Cerebellum (tissue), 4 donors: ENCODE measurements at places on chromosomes 16 and 17.

DNA sequence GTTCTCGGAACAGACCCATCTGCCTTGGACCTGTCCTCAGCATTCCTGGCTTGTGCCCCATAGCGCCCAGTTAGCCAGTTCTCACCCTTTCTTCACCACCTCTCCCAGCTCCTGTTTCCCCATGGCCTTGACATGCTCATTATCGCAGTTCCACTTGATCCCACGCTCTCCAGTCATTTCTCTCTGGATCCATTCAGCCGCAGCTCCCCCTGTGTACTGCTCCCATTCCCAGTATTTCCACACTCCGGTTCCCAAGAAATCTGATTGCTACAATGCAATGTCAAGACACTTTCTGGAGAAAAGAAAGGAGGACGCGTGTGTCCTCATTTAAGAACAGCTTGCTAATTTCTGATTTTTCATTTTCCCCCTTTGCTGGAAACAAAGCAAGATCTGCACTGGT lies 55.4 kb downstream of the TMEM186 start:
- no peak for DNase-seq

GRCh38 chr17:43667506-43667905 lies 5.8 kb upstream of the MEOX1 start:
- no peak for DNase-seq

DNA sequence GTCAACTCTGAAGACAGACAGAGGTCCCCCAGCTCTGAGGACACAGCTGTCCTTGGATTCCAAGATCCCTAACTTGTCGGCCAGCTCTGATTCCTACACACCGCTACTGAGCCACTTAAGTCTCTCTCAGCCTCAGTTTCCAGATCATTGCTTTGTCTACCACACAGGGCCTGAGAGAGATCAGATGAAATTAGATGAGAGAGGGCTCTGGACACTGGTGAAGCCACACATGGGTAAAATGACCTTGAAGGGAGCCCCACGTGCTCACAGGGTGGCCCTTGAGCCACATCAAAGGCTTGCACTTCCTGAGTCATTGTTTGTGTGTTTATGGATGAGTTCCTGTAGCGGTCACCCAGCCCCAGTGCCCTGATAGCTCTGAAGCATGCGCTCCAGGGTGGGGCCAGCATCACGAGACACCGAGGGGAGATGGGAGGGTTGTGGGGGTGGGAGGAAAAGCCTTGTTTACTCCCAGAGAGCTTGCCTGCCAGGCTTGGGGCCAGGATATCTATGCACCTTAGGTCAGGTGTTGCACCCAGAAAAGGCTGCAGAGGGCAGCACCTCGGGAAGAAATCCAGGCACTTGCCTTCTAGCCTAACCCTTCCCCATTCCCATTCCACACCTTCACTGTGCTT lies 32.7 kb upstream of the SLC6A2 start:
- no peak for DNase-seq

DNA sequence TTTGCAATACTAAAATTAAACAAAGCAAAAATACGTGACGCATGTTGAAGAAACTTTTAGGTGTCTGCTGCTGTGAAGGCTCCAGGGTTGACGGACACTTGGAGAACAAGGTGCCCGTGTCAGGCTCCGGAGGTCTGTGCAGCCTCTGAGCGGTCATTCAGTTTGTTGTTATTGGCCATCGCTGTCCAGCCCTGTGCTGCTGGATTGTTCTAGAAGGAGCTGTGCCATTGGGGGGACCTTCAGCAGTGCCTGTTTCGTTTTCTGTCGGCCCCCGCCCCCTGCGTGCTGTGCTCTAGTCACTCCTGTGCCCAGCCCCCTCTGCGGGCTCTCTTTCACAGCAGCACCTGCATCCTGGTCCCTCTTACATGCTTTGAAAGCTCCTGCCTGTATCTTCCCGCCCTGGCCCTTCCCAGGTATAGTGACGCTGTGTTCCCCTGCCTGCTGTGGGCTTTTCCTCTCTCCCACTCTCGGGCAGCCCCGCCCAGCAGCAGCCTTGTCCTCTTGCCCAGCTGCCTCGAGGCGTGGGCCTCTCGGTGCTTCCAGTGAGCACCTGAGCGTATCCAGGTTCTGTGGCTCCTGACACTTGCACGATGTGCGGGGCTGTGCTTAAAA lies 50.7 kb downstream of the RNF213 start:
- DNase-seq: no peak

DNA sequence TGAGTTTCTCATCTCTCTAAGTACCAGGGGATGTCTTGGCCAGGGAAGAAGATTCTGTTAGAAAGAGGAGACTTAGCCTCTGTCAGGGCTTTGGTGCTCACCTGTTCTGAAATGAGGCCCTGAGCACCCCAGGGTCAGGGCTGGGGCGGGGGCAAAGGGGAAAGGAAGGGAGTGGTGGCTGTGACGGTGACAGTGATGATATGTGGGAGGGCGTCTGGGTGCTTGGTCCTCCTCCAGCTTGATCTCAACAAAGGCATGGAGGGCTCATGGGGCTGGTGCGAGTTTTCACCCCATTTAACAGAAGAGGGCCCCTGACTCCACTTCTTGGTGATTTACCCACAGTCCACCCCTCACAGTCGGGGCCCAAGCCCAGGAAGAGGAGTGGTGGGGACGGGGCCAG lies 15.1 kb downstream of the SOX8 start:
- DNase-seq: no peak

DNA sequence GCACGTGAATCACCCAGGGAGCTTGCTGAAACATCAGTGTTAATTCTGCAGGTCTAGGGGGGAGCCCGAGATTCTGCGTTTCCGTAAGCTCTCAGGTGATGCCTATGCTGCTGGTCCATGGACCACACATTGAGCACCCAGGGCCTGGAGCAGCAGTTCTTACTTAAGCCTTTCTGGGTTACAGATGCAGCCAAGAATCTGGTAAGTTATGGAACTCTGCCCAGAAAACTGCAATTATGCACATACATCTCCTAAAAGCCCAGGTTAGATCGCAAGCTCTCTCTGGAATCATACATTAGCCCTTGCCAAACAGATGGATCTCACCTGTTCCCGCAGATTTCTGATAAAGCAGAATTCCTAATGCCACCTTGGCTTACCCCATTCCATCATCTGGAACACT lies 265.9 kb upstream of the SALL1 start:
- no peak for DNase-seq

DNA sequence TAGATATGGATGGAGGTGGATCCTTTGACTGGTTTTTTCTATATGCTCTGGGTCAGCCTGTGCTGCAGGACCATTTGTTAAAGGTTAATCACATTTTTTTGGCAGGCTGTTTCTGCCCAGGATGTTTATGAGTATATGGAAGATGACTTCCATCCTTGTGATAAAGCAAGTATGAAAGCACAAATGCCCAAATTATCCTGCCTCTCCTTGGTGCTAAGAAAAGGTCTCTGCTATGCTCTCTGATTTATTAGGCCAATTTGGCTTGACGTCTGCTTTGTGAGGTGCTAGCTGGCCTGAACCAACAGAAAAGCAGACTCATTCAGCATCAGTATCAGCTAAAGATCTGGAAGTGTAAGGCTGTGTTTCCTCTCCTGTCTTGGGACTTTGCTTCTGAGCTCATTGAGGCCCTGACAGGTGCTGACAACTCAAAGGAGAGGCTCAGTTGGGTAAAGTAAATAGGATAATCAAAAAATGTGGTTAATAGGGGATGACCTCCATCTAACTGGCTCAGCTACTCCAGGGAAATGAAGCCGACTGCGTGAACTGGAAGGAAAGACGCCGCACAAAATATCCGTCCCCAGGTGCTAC lies 15.2 kb downstream of the ANKRD40 start:
- no peak for DNase-seq

DNA sequence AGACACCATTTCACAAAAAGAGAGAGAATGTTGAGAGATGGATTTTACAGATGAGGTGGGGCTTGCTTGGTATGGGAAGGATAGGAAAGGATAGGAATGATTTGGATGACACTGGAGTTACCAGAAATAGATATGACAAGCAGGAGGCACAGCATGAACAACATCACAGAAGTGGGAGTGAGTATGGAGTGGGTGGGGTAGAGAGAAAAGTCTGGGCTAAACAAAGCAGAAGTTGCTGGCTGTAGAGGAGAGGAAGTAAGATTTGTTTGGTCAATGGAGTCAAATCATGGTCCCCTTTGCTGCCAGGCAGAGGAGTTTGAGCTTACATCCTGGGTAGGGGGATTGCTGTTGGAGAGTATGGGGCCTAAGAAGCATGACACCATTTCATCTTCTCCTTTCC lies 101.7 kb downstream of the VAT1L start:
- DNase-seq: no peak

DNA sequence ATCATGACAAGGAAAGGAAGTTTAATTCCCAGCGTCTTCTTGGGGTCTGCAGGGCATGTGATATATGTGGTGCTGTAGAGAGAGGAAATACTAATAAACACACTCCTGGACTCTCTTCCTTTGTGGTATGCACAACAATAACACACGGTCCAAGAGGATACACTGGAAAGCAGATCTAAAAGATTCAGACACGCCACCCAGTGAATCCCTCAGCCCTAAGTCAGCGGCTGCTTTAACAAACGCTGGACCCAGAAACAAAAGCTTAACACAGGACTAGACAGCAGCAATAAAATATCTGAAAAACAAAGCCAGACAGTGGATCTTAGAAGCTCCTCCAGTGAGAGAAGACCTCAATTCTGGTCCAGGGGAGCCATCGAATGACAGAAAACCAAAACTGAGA lies 13.1 kb downstream of the CFAP20 start:
- no peak for DNase-seq

- DNase-seq: no peak
These were observed 23.9 kb upstream of the TNS4 start for GRCh38 chr17:40525294-40525693.

- peak; percentile 96 for DNase-seq
These were observed 59.6 kb downstream of the WSB1 start for GRCh38 chr17:27353461-27354050.

DNA sequence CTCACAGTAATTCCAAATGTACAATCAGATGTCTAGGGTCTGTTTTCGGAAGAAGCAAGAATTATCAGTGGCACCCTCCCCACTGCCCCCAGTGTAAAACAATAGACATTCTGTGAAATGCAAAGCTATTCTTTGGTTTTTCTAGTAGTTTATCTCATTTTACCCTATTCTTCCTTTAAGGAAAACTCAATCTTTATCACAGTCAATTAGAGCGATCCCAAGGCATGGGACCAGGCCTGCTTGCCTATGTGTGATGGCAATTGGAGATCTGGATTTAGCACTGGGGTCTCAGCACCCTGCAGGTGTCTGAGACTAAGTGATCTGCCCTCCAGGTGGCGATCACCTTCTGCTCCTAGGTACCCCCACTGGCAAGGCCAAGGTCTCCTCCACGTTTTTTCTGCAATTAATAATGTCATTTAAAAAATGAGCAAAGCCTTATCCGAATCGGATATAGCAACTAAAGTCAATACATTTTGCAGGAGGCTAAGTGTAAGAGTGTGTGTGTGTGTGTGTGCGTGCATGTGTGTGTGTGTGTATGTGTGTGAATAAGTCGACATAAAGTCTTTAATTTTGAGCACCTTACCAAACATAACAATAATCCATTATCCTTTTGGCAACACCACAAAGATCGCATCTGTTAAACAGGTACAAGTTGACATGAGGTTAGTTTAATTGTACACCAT lies 59.7 kb downstream of the HLF start:
- DNase-seq: no peak

GRCh38 chr16:4869147-4869805 lies 22.0 kb downstream of the UBN1 start:
- DNase-seq: no peak

DNA sequence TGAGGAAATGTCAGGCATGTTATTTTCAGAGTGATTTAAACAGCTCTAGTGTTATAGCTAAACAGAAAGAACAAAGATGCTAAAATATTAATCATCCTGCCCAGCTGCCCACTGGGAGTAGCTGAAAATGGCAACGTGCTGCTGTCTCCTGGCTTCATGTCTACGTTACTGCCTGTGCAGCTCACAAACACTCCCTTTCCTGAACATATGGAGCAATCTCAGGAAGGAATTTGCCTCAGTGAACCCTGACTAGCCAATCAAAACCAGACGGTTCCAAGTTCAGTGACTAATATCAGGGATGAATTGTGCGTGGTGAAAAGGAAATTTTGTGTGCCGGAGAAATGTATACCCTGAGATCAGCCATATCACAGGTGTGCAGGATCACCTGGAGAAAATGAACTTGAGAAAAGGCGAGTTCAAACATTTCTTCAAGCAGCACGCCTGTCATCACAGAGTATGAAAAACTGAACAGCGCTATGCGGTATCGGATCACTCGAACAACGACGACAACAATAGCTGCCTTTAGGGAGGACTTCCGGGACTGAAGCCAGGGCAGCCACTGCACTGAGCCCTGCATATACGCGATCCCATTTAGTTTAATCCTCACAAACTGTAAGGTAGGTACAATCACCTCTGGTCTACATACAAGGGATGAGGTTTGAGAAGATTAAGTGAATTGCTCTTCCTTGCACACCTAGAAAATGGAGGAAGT lies 110.3 kb downstream of the STX8 start:
- DNase-seq: peak; percentile 6

GRCh38 chr17:80023481-80024205 lies 12.0 kb downstream of the TBC1D16 start:
- DNase-seq: peak; percentile 78

- DNase-seq: no peak
These were observed 26.5 kb downstream of the GJD3 start for GRCh38 chr17:40338058-40338457.

- no peak for DNase-seq
These were observed 20.0 kb upstream of the LASP1NB start for GRCh38 chr17:38905375-38905774.

- DNase-seq: no peak
These were observed 9.5 kb downstream of the UTS2R start for GRCh38 chr17:82380860-82381702.

DNA sequence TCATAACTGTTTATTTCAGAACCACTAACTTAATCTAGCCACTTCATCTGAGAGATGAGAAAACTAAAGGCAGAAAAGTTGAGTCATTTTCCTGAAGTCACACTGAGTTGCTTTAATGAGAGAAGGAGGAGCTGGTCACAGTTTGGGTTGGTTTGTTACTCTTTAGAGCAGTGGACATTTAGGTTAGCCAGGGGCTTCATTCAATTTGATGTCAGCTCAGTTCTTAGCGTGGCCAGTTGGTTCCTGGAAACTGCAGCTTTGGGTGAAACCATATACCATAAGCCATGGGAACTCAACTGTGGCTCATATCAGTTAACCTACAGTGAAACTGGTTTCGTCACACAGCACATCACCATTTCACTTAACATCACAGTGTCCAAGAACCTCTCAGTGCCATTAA lies 59.2 kb upstream of the ADORA2B start:
- no peak for DNase-seq

GRCh38 chr17:74016461-74016860 lies 187.0 kb upstream of the RPL38 start:
- DNase-seq: no peak

GRCh38 chr17:76383546-76384221 lies 725 bp upstream of the SPHK1 start:
- DNase-seq: no peak
